ENCODE measurements at places on chromosomes 4 and X.

- no peak for DNase-seq
Measured at GRCh38 chrX:79630033-79631009, 263.2 kb upstream of the ITM2A start.

DNA sequence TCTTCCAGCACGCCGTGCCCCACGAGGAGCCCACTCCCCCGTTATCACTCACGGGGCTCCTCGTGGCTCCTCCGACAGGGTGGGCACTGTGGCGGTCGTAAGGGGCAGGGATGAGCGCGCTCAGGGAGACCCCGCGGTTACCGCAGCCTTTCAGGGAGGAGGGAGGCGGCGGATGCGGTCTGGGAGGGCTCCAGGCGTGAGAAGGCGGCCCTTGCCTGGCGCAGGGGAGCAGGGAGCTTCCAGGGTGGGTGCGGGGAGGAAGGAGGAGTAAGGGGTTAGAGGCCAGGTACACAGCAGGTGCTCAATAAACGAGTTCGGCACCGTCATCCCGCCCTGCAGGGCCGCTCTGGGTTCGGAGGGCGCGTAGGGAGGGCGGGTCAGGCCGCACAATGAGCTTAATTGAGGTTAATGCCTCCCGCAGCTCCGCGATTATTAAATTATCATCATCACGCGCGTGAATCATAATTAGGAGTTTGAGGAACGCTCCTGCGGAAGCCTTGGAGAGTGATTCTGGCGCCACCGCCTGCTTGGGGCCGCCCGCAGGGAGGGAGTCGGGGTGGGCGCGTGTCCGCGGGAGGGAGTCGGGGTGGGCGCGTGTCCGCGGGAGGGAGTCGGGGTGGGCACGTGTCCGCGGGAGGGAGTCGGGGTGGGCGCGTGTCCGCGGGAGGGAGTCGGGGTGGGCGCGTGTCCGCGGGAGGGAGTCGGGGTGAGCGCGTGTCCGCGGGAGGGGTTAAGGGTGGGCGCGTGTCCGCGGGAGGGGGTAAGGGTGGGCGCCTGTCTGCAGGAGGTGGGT, 7.6 kb upstream of the NKX1-1 start:
- no peak for DNase-seq

DNA sequence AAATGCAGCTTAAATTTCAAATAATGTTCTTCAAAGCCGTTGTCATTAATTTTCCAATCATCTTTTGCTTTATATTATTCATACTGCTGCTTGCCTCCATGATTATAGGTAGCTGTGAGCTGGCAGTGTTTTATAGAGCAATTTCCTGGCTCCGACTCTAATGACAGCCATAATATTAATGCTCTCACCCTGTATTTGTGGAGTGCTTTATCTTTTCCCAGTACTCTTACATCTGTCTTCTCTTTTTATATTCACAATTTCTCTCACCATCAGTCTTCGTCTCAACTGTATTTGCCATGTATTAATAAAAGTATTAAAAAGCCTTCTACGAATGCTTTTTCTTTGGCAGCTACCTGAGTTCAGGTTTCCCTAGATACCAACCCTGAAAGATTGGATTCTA, 21.0 kb downstream of the ATXN3L start:
- no peak for DNase-seq

DNA sequence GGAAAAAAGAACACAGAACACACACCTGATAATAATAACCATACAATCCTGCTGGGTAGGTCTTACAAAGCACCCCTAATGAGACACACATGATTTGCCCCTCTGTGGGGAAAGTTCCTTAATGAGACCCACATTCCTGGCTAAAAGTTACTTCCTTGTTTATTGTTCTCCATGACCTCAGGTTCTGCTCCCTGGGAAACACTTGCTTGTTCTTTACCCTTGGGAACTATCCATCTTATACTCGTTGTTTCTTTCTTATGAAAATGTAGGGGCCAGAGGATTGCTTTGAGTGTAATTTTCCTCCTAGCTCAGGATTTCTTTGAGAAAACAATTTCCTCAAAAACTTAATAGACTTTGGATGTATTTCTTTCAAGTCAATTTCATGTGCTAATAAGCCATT, 52.1 kb upstream of the PCDH10 start:
- DNase-seq = no peak

GRCh38 chr4:154478128-154478527, 13.5 kb downstream of the DCHS2 start:
- no peak for DNase-seq

DNA sequence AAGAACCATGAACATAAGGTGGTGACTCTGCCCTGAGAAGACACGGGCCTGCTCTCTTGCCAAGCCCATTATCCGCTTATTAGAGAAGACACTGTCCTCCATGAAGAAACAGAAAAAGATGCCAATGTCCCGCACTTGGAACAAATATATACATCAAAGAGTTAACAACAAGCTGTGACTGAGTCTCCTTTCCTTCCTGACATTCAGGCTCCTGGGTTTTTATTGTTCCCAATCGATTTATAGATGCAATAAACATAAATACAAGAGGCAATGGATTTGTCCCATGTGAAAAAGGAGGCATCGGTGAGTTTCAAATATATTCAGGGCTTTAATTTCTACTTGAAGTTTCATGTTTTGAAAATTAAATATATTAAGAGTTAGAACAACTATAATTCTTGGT, 169.2 kb upstream of the CPEB2 start:
- no peak for DNase-seq

DNA sequence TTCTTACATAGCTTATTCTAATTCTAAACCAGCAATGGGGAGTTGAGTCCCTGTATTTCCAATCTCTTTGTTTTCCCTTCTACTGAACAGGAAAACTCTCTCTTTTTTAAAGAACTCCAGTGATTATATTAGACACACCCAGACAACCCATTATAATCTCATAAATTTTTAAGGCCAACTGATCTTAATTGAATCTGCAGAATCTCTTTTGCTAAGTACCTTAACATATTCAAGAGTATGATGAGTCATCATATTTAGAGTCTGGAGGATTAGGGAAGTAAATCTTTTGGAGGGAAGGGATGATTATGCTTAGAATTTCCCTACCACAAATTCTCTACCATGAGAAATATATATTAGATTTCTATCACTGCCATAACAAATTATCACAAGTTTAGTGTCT, 705.1 kb downstream of the CENPC start:
- no peak for DNase-seq

GRCh38 chr4:84381759-84382158, 117.3 kb downstream of the NKX6-1 start:
- DNase-seq = no peak

- DNase-seq = no peak
Measured at GRCh38 chr4:125231661-125232060, 83.1 kb upstream of the FAT4 start.

GRCh38 chr4:140152751-140153418, 1.1 kb downstream of the MAML3 start:
- DNase-seq = peak; percentile 42

- DNase-seq = no peak
Measured at GRCh38 chr4:169557061-169557636, 55.2 kb downstream of the NEK1 start.

DNA sequence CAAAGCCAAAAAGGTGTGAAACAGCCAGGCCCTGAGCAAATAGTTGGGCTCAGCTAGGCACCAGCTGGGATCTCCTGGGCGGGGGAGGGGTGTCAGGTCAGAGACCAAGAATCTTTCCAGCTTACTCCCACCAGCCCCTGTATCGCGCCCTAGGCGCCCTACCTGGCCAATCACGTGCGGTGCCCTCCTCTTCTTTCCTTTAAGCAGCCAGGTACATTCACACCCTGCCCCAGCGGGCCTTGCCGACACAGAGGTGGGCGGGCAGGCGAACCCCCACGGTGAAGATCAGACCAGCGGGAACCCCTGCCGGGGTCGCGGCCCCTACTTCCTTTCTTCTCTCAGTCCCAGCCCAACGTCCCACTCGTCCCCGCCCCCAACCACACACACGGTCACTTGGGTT, 9.1 kb downstream of the ARHGAP36 start:
- no peak for DNase-seq

DNA sequence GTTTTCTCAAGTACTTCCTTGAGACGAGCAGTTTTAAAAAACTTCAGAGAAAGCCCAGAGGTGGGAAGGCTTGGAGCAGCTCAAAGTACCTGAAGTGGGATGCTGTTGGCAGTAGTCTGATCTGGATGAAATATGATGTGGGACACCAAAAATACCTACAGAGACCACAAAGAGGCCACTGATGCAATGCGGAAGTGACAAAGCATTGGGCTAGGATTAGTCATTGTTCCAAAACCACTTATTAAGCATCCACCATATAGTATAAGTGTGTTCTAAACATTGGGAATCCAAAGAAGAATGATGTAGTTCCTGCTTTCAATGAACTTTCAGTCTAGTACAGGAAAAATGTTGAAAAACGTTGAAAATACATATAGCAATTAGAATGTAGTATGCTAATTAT, 386.1 kb upstream of the CNKSR2 start:
- DNase-seq = no peak

DNA sequence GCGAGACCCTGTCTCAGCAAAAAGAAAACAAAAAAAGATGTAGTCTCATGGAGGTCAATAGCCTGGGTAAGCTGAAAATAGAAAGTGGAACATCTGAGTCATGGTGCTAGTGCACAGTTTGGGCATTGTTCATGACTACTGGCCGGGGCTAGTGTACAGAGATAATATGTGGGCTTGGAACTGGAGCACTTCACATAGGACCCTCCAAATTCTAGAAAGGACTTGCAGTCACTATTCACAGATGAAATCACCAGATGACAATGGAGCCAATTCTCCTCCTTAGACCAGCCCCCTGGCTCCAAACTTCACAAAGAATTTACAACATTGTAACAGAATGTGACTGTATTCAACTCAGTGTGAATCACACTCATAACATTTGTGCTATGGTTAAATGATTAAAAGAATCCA, 367.8 kb upstream of the SLC7A11 start:
- DNase-seq = no peak

GRCh38 chr4:154490234-154490582, 1.4 kb downstream of the DCHS2 start:
- no peak for DNase-seq

DNA sequence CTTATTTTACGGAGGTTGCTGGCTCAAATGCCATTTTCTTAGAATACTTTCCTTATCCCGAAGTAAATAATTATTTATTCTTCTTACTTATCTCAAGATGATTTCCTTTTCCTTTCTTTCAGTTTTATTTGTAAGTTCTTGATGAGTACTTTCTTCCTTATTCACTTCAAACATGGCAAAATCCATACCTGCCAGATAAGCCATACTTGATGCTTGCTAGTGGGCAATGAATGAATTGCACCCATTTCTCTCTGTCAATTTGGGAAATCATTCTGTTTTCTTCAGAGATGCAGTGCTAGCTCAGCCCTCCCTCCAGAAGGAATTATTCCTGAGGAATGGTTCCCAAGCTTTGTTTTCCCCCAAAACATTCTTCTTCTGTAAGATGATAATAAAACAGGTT, 598.3 kb downstream of the SPRY1 start:
- DNase-seq = no peak

GRCh38 chr4:6504900-6505496, 32.6 kb upstream of the PPP2R2C start:
- no peak for DNase-seq

DNA sequence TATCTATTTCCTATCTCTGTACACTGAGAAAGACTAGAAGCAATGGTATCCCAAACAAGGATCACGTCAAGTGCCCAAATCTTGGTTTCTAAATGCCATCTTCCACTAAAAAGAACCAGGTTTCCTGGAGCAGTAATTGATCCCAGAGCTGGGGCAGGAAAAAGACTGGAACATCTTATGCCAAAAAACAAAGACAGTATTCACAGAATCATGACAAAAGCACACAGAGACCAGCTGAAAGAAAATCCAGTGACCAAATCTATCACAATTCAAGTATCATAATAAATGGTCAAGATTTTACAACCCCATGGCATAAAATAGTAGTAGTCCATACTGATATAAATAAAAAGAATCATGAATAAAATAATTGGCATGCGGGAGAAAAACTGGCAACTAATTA, 44.9 kb downstream of the CENPC start:
- DNase-seq = no peak

- DNase-seq = no peak
Measured at GRCh38 chrX:19689170-19689779, 174.0 kb upstream of the MAP3K15 start.

DNA sequence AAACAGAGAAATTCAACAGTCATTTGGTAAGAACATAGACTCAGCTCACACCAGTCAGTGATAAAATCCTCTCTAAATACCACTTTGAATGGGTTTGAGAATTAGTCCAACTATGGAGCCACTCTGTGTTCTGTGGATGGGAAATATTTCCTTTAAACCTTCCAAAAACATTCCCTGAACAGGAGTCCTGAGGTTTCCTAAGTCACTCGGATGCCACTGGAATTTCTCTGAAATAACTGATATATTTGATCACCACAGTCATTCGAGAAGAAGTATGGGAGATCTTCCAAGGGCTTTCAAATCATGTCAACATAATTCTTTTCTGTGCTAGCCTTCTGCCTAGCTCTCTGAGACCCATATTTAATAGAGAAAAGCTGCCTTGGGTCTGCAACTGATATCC, 958.6 kb downstream of the STIM2 start:
- no peak for DNase-seq

DNA sequence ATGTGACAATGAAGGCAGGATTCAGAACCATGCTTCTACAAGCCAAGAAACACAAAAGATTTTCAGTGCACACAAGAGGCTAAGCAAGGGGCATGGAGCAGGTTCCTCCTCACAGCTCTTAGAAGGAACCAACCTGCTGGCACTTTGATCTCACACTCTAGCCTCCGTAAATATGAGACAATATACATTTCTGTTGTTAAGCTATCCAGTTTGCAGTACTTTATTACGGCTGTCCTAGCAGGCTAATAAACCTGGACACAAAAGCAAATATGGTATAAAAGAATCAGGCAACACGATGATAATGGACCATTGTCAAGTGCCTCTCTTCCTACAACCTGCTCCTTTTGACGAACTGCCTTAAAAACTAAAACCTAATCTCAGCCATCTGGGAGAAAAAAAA, 114.5 kb downstream of the ZAR1 start:
- no peak for DNase-seq

DNA sequence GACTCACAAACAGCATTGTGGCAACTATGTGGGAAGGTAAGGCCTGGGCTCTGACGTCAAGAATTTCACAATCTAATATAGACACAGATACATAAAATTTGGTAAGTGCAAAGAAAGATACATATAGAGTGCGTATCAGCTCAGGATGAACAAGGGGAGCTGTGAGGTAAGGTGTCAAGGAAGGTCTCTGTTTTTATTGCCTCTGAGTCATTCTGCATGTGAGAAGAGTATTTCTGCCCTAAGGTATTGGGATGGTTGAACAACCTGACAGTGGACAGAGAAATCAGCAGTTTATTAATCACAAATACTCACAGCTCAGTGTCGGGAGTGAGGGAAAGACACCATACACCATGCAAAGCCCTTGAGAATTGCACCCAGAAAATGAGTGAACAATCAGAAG, 89.8 kb downstream of the COMMD8 start:
- no peak for DNase-seq

DNA sequence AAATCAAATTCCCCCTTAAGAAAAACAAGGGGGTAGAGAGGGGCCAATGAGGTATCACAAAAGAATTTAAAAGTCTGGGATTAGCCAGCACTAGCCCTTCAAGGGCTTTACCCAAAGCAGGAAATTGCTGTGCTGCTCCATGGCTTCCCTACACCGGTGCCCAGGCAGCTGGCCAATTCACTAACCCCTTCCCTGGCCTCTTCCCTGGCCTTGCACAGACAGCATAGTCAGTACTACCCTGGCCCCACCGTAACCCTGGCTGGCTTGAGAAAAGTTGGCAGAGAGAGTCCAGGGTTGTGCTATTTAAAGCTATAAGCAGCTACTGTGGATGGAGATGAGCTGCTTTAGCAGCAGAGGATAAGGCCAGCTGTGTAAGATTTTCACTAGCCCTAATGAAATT, 43.1 kb downstream of the ADAMTS3 start:
- no peak for DNase-seq

Data from activated CD4-positive, alpha-beta T cell treated with anti-CD3 and anti-CD28 coated beads for 4 hours (primary cell).